ENCODE measurements at places on chromosomes 4 and X.

DNA sequence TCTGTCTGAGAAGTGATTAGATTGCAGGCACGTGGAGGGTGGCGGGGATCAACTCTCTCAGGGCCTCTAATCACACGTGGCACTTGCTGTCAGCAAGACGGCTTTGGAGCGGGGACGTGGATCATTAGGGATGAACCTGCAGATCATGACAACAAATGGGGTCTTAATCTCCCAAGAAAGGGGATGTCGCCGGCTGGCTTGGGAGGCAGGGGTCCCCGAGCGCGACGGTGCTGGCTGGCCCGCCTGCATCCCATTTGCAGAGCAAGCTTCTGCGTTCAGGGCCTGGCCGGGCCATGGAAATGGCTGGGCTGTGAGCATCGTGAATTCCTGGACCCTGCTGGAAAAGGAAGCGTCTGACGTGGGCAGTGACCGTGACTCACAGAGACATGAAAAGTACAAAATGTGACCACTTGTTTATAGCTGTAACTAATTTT lies 85.1 kb upstream of the SHOX start:
- DNase-seq, result no peak

DNA sequence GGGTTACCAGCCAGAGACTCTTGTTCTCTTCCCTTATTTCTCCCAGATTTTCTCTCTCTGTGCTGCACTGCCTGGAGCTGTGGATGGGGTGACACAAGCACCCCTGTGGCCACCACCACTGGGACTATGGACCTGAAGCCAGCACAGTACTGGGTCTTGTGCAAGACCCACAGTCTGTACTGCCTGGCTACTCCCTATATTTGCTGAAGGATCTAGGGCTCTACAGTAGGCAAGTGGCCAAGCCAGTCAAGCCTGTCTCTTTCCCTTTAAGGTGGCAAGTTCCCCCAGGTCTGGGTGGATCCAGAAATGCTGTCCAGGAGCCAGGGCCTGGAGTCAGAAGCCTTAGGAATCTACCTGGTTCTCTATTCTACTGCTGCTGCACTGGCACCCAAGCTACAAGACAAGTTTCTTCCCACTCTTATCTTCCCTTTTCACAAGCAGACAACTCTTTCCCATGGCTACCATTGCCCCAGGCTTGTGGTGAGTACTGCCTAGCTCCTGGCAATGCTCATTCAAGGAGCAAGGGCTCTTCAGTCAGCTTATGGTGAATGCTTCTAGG lies 28.4 kb upstream of the CT47A1 start:
- no peak for DNase-seq

DNA sequence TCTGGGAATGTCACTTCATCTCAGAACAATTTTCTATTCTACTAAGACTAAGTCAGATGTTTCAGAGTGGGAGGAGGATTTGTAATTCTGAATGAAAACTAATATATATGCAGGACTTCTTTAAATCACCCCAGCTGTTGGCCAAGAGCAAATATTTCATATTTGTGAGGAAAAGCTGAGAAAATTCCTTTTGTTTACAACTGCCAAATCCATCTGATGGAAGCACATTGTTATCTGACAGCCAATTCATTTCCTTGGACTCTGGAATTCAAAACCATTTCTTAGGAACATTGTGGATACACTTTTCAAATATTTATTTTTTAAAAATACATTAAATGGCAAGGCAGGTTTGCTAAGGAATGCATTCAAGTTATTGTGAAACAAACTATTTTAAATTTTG lies 8.0 kb downstream of the SLIT2 start:
- DNase-seq, result peak; percentile 5

DNA sequence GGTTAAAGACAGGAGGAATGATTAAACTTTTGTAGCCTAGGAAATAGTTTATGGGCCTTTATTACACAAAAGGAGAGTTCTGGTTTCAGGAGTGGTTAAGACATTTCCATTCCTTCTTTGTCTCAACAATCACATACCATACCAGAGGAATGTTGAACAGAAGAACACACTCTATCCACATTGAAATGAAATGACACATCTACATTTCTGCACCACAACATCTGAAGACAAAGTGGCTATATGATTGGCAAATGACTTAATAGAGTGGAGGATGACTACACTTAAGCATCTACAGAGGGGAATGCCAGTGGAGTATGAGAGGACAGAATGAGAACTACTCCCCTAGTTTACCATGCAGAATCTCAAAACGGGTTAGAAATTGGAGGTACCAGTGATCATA lies 8.0 kb downstream of the CYP2U1 start:
- DNase-seq, result no peak

- DNase-seq, result no peak
These were observed 83.1 kb upstream of the SPIN4 start for GRCh38 chrX:63434206-63434605.

- DNase-seq, result no peak
These were observed 479.2 kb downstream of the GBA3 start for GRCh38 chr4:23171976-23172375.

DNA sequence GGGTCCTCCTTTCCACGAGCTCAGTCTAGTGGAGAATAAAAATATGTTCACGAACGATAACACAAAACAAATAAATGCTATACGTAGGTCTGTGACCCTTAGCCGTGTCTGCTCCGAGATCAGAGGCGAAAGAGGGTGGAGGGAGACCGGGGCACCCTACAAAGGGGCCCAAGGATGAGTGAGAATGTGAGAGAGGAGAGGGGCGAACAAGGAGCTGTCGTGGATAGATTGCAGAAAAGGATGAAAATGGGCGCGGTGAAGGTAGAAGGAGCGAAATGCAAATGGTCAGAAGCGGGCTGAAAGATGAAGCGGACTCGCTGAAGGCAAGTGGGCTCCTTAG lies 6.2 kb upstream of the ZBTB33 start:
- no peak for DNase-seq

- no peak for DNase-seq
These were observed 73.3 kb downstream of the PRPS1 start for GRCh38 chrX:107701493-107702121.

DNA sequence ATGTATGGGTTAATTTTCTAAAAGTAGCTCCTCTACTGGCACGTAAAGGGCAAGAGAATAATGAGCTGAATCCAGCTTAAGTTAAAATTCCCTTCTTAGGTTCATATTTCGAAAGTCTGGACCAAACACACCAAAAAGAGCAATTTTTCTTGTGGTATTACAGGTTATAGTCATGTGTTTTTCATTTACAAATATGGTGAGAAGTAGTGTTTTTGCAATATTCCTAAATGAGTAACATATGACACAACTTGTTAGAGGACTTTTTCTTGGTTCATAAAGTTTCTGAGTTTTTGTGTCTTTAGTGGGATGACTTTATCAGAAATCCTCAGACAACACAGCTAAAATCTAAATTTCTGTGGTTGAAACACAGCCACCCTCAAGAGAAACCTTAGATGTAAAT lies 172.1 kb downstream of the AFF2 start:
- no peak for DNase-seq

DNA sequence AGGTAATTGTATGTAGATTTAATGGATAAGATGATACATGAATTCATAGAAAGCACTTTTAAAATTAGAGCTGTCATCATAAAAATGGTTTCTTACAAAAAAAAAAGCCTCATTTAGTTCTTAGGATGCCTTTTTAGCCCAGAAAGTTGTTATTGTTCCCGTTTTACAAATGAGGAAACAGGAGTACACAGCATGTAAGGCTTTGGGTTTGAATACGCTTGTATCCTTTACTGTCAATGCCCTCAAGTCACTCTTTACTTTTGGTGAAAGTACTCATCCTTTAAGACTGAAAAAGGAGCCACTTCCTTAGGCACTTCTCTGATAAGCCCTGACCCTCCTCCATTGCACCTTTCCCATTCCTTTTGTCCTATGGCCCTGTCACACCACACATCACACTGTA lies 4.9 kb downstream of the EREG start:
- no peak for DNase-seq

- no peak for DNase-seq
These were observed 49.7 kb downstream of the GRXCR1 start for GRCh38 chr4:42942216-42942615.

DNA sequence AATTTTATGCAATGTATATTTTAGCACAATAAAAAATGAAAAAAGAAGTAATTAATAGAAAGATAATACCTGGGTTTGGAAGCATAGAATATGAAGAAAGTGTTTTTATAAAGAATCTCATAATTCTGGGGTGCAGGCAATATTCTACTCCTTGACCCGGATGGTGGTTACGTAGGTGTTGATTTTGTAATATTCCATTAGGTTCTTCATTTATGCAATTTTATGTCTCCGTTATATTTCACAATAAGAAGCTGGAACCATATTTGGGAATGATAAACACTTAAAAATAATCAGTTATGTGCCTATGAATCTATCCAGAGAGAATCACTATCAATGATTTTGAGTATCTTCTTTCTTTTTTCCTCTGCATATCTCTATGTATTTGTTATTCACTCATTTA lies 38.5 kb downstream of the CHRNA9 start:
- DNase-seq, result no peak

DNA sequence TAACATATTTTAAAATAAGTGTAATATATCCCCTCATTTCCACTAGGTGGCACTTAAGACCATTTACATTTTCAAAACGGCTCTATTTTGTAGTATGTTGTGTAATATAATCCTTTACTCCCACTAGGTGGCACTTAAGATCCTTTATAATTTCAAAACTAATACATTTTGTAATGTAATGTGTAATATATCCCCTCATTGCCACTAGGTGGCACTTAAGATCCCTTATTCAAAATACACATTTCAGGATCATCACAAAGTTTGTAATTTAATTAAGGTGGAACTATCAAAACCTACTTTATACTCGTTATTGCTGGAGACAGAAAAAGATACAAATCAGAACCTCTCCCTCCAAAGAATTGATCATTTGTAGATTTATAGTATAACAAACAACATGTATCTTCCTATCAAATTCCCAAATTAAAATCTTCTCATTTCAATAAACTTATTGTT lies 132.5 kb downstream of the ARHGAP6 start:
- DNase-seq, result peak; percentile 73

DNA sequence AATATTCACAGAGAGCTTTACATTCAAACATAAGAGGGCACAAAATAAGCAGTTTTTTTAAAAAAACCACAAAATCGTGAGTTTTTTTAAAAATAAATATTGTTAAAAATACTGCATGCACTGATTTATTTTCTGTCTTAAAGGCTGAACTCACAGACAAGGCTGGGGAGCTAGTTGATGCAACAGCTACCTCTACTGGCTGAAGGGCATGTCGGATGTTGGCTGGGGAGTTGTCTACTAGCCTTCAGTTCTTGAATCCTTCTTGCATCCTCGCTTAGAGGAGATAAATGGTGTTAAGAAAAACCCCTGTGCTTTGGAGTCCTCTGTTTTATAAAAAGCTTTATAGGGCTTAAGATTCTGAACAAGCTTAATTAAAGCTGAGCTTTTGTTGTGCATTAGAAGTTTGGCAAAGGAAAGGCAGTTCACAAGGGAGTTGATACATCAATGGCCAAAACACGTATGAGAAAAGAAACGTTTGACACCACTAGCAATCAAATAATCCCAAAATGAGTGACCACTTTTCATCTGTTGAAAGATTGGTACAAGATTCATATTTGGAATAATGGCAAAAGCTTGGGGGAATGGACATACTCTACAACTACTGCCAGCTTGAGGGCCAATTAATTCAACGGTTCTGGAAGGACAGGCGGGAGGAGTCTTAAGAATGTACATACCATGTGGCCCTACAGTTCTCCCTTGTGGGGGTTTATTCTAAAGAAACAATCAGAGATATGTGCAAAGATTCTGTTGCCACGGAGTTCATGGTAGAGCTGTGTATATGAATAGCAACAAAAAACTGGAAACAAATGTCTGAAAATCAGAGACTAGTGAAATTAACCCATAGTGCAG lies 94.7 kb downstream of the SEL1L3 start:
- DNase-seq, result peak; percentile 87

- DNase-seq, result no peak
These were observed 46.0 kb downstream of the ATP8A1 start for GRCh38 chr4:42610941-42611340.

GRCh38 chr4:145490361-145490760 lies 8.7 kb downstream of the SMAD1 start:
- no peak for DNase-seq

- no peak for DNase-seq
These were observed 3.3 kb upstream of the MYOZ2 start for GRCh38 chr4:119132306-119132705.

DNA sequence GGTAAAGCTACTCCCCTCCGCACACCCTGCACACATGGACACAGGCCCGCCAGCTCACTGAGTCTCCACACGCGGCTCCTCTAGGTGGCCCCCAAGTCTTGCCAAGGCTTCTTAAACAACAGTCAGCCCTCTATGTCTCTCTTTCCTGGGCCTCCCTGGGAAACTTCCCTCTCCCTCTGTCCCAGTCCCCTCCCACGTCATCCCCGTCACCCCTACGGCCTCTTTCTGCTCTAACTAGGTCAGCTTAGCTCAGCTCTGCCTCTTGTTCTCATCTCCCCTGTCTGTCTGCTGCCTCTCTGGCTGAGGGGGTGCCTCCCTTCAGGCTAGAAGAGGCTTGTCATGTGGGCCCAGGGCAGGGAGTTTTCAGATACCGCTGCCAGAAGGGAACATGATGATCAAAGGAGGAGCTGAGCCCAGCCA lies 38.8 kb downstream of the SEPTIN6 start:
- DNase-seq, result no peak

DNA sequence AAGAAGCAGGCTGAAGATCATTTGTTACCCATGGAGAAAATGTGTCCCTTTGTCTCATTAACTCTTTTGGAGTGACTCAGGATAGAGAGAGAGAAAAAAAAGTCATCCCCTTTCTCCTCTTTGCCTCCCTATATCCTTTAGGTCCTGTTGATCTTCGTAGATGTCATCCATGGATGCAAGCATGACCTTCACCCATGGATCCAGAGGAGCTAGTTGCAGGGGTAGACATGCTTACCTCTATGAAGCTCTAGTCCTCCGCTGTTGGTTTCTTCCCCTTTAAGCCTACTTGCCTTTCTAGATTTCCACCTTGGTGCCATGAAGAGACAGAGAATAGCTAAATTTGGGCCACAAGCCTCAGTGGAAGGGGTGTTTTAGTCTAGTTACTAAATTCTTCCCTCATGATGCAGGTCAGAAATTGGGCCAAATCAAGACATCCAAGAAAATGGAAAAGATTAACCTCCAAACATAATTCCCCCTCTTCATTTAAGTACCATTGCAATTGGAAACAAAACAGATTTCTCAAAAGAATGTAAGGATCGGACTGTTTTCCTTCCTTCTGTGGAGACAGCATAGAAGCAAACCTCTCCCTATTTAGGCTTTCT lies 178.4 kb downstream of the TECRL start:
- peak; percentile 13 for DNase-seq

DNA sequence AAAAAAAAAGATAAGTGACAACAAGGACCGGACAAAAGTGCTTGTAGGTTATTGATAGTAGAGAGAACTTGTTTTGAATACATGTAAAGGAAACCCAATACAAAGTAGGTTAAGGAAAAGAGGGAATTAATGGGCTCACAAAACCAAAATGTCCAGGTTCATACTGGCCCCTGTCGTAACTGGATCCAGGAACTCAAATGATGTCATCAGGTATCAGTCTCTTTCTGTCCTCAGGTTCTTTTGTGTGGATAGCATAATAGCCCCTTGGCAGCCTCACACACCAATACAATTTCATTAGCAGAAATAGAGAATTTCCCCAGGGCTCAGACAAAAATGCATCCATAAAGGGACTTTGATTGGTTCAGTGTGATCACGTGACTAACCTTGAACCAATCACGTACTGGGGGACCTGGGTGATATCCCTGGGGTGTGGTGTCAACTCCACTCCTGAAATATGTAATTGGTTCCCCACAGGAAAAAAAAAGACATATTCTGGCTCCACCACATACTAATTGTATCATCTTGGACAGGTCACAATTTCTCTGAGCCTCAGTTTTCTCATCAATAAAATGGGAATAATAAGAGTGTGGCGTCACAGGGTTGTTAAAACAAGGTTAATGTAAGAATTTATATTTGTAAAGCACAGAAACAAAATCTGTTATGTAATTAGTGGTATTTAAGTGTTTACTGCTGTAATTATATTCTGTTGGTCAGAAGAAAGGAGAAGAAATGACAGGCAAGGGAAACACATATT lies 174.8 kb downstream of the PDGFRA start:
- no peak for DNase-seq

Measured in dermis blood vessel endothelial cell (primary cell).